H1 (cell line): ENCODE measurements at places on chromosomes 3 and 15. TPM values are rescaled to one million over a fixed set of nuclear protein-coding genes. Genes with fewer than 3 reads are reported as not detected.

Gene ZBTB47
- total RNA-seq = 4.0 and 4.1 TPM in 2 replicates

Gene CSPG4
- total RNA-seq = 3.0 and 3.2 TPM in 2 replicates

Gene DAZL
- 2.3 and 3.4 TPM in 2 replicates for total RNA-seq

Gene EPHB3
- 0.80 and 0.91 TPM in 2 replicates for total RNA-seq

Gene ALDH1L1
- total RNA-seq = 1.6 TPM in 2 replicates

Gene RGMA
- 39.8 and 41.8 TPM in 2 replicates for total RNA-seq

Gene STAB1
- total RNA-seq = 1.8 and 1.9 TPM in 2 replicates

Gene CYP1A2
- not detected in 2 replicates for total RNA-seq

Gene LOXL1
- 8.1 and 9.3 TPM in 2 replicates for total RNA-seq

Gene FSD2
- total RNA-seq = not detected in 2 replicates

Gene KLHL40
- not detected in 2 replicates for total RNA-seq

GRCh38 chr15:91867581-91868026, 14.1 kb downstream of the SLCO3A1 start:
- DNase-seq = no peak

GRCh38 chr3:31590650-31591049, 57.9 kb downstream of the STT3B start:
- DNase-seq = no peak

DNA sequence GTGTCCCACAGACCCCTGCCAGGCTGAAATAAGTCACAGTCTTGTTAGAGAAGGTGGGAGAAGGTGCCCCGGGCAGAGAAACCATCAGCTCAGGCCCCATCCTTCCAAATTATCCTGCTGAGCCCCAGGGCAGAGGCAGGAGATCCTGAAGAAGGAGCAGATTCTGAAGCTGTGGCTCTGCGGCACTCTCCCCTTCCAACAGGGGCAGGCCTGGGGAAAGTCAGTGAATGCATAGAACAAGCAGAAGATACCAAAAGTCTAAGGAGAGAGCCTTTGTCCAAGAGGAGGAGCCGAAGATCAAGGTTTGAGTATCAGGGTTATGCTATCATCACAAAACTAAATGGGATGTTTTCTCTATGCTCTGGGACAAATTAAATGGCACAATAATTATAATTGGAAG, 249.3 kb downstream of the XXYLT1 start:
- DNase-seq = no peak

GRCh38 chr3:180332608-180333007, 269.4 kb upstream of the TTC14 start:
- DNase-seq = no peak

DNA sequence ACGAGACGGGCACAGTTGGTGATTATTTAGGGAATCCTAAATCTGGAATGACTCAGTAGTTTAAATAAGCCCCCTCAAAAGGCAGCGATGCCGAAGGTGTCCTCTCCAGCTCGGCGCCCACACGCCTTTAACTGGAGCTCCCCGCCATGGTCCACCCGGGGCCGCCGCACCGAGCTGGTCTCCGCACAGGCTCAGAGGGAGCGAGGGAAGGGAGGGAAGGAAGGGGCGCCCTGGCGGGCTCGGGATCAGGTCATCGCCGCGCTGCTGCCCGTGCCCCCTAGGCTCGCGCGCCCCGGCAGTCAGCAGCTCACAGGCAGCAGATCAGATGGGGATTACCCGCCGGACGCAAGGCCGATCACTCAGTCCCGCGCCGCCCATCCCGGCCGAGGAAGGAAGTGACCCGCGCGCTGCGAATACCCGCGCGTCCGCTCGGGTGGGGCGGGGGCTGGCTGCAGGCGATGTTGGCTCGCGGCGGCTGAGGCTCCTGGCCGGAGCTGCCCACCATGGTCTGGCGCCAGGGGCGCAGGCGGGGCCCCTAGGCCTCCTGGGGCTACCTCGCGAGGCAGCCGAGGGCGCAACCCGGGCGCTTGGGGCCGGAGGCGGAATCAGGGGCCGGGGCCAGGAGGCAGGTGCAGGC, 318.0 kb downstream of the FGF12 start:
- DNase-seq = peak; percentile 80

DNA sequence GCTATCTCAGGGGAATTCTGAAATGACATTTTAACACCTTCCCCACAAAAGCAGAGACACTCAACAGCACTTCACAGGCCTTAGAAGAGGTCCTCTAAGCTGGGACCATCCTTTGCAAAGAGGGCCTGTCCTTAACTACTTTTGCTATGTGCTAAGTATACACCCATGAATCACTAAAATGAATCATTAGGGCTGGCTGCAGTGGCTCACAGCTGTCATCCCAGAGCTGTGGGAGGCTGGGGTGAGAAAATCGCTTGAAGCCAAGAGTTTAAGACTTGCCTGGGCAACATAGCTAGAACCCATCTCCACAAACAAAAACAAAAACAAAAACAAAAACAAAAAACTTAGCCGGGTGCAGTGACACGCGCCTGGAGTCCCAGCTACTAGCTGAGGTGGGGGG, 53.9 kb upstream of the MELTF start:
- no peak for DNase-seq

DNA sequence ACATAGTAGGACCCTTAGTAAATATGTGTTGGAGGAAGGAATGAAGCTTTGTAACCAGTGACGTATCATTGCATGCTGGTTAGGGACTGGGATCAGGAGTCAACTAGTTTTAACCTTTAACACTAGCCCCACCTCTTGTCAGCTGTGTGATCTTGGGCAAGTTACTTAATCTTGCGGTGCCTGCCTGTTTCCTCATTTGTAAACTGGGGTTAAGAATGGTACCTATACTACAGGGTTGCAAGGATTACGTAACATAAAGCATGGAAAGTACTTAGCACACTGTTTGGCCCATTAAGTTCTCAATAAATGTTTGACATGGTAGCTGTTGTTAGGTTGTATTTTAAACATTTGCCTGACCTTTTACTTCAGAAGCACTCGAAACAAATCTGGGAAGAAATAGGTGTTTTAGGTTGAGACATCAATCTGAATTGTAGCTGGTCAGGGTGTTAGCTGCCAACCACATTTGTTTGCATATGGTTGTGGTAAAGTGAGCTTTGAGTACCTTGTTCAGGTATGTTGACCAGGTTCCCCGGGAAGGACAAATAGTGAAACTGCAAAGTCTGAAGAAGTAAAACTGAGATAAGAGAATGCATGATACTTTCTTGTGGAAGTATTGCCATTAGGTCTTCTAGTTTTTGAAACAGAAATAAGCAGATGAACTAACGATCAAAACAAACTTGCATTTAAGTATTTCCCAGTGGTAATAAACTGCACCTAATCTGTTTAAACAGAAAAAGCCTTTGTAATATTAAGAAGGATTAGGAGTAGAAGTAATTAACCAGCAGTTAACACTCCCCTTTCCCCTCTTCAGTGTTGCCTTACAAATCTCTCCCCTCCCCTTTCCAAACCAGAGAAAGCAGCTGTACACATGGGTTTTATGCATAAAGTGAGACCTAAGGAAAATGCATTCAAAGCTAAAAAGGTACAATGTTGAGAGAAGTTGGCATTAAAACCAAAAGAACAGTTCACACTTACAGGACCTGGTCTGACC, 25.8 kb upstream of the SCAANT1 start:
- DNase-seq = no peak

GRCh38 chr3:18071833-18072232, 329.4 kb upstream of the TBC1D5 start:
- no peak for DNase-seq

DNA sequence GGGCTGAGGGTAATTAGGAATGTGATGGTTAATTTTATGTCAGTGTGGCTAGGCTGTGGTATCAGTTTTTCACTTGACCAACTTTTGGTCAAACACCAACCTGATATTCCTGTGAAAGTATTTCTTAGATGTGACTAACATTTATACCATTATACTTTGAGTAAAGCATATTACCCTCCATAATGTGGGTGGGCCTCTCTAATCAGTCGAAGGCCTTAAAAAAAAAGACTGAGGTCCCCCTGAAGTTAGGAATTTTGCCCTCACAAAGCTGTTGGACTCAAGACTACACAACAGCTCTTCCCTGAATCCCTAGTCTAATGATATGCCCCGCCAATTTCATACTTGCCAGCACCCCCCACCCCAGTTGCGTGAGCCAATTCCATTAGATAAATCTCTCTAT, 12.5 kb downstream of the SLMAP start:
- DNase-seq = no peak

DNA sequence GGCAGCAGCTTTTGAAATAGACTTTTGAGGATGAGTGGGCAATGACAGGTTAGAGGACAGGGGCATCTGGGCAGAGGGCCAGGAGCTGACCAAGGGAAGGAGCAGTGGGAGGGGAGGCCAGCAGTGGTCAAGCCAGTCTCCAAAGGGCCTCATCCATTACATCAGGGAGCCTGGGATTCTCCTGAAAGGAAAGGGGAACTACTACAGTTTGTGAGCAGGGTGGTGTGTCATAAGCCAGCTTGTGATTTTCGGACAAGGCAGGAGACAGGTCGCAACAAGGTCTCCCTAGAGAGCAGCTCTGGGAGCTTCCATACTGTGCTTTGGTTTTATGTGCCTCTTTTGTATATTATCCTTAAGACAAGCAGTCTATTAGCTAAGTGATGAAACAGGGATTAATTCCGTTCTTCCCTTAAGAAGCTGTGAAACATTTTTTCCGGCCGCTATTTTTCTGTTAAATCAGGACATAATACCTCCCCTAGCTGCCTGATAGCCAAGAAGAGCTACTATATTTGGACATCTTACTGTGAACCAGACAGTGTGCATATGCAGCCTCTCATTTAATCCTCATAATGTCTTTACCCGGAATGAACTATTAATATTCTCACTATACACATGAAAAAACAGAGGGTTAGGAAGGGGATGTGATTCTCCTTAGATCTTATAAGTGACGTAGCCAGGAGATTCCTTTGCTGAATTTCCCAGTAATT, 46.4 kb downstream of the C2CD4B start:
- no peak for DNase-seq

DNA sequence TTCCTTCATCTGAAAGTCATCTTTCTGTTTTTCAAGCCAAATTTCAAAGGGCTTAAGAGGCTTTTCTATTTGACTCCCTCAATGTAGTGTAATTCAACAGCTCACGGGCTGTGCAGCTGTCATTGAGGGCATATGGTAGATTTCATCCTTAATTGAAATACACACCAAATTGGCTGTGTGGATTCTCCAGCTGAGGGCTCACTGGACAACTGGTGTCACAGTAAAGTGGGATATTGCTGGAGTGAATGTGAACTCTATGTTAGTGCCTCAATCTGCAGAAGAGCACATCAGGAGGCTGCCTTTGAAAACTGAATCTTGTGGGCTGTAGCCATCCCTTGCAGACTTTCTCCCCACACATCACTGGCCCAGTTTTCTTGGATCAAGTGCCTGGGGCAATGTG, 120.1 kb downstream of the GALK2 start:
- no peak for DNase-seq

DNA sequence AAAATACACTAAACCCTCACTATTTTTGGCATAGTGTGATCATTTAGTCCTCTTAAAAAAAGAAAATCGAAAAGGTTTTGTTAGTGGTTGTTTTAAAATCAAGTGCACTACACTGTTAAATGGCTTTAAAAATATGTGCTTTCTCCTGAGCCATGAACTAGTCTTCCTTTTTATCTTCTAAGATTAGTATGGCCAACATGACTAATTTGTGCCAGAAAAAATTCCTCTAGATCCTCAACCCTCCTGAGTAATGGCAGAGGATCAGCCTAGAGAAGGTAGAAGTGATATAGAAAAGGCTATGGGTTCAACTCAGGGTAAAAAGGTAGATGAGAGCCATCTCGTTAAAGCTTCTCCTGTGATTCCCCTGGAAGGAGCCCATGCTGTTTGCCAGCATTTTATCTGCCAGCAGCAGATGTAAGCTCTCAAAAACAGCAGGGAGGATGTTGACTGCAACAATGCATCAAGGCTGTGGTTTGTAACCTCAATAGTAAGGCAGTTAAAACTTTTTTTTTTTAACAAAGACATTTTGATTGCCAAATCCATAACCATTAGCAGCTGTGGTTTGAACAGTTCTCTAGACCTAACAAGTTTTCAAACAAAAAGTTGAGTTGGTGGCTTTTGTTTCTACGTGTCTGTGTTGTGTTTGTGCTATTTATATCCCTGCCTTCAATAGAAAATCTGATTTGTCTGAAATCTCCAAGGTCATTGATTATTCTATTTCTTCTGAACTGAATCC, 30.2 kb upstream of the ZNF609 start:
- peak; percentile 52 for DNase-seq

- no peak for DNase-seq
Observed at GRCh38 chr15:101625980-101626379, 26.2 kb downstream of the TM2D3 start.

- no peak for DNase-seq
Observed at GRCh38 chr3:122331886-122332285, 6.8 kb downstream of the CSTA start.

GRCh38 chr3:61928039-61928438, 366.7 kb downstream of the PTPRG start:
- DNase-seq = no peak

- DNase-seq = no peak
Observed at GRCh38 chr3:158820521-158820920, 18.7 kb downstream of the MFSD1 start.

DNA sequence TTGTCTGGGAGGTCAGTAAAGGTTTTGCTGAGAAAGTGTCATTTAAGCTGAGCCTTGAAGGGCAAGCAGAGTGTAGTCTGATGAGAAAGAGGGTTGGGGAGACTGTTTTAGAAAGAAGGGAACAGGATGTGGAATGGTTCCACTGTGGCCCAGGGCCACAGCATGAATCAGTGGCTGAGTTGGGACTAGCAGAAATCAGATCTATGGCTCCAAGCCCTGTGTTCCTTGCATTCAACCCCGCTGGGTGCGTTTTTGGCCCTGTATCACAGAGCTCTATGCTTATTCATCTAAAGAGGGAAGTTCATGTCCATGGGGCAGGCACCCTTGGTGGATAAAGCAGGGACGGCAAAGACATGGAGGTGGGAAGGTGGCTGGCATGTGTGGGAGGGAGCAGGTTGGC, 151.3 kb downstream of the CACNA1D start:
- no peak for DNase-seq

- no peak for DNase-seq
Observed at GRCh38 chr3:78022232-78022631, 982.3 kb downstream of the ROBO2 start.

DNA sequence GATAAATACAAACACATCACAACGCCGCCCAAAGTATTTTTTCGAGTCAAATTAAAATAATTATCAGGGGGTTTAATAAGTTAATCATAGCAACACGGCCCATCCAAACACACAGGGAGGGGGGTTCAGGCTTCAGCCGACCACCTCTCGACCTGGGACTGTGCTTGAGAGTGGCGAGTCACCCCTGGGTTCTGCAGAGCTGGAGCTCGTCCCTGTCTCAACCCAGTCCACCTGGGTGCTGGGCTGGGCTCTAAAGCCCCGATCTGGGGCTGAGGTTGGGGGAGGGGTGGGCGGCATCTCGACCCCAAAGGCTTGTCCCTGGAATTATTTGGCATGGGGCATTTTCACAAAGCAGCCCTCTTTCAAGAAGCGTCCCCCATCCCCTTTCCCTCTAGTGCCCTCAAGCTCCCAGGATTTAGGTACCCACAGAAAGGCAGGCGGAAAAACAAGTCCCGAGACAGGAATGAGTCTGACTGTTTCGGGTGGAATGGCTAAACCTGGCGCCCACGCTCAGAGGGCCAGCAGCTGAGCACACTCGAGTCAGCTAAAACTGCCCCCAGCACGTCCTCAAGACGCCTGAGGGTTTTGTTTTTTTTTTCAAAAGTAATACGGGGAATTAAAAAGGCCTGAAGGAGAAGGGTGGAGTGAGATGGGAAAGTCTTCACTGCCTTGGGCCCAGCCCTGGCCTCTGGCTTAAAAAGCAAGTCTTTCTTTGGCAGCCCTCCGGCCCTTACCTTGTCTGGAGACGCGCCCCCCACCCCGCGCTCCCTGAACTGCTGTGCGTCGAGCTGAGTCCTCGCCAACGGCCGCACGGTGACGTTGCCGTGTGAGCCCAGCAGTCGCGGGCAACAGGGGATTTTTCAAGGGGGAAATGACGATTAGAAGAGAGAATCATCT, 32.5 kb downstream of the NR2F2 start:
- peak; percentile 71 for DNase-seq

GRCh38 chr3:169082076-169082475, 581.4 kb downstream of the MECOM start:
- no peak for DNase-seq
